Activated CD4-positive, alpha-beta T cell treated with anti-CD3 and anti-CD28 coated beads, Interleukin-2, Interleukin-4, amounts not matched to agents 100 ng/mL and 50 ng/mL, durations not matched to agents 16 hours and 8 hours (primary cell): ENCODE measurements at places on chromosomes 1 and 21.

- DNase-seq, result no peak
These were observed 7.6 kb upstream of the CLCA2 start for GRCh38 chr1:86416343-86416742.

DNA sequence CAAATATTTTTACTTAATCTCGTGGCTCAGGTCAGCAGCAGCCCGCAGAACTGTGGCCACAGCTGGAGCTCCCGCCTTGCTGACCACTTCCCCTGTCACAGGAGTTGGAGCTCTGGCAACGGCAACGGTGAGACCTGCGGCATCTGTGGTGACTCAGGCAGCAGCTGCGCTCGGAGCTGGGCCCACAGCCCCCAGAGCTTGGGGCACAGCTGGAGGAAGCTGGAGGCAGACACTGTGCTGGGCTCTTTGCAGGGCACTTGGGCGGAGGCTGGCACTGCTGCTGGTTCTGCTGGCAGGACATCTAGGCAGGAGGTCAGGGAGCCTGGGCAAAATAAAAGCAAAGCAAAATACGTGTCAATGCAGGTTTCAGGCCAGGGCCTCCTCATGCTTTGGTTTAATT, at the start of gene LCE3A:
Gene LCE3A, minus strand, starts transcription at position 301 of the 400 bp plus-strand sequence. Its CDS starts 0 bp downstream, at position 301.
- peak; percentile 17 for DNase-seq

DNA sequence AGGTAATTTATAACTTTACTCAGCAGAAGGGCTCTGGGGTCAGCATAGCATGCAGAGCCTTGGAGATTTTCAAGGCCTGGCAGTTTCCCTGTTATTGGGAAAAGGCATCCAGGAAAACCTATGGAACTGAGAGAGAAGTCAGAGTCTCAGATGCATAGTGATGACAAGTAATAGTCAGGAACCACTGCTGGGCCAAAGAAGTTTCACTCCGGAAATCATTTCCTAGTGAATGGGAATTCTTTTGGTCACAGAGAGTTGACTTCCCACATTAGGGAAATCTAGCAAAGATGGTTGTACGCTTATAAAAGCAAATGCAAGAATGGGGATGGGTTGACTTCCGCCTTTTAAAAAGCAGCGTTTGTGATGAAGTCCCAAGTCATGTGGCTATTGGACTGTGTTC, 28.4 kb upstream of the RUNX1 start:
- DNase-seq, result no peak

- peak; percentile 85 for DNase-seq
These were observed 1.4 kb upstream of the SSBP3 start for GRCh38 chr1:54407404-54408146.

DNA sequence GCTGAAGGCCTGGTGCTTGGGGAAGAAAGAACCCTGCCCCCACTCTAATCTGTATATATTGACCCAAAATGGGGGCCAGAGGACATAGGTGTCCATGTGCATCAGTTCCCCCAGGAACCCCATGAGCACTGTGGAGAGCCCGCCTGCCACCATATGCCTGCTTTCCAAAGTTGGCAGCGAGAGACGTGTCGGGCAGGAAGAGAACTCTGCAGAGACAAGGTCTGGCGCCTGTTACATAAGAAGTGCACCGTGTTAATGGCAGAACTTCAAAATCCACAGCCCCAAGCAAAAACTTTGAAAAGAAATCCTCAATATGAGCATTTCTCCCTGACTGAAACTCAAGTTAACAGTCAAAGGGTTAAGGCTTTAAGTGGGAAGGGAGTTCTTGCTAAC, 8.0 kb downstream of the CTNNBIP1 start:
- no peak for DNase-seq

DNA sequence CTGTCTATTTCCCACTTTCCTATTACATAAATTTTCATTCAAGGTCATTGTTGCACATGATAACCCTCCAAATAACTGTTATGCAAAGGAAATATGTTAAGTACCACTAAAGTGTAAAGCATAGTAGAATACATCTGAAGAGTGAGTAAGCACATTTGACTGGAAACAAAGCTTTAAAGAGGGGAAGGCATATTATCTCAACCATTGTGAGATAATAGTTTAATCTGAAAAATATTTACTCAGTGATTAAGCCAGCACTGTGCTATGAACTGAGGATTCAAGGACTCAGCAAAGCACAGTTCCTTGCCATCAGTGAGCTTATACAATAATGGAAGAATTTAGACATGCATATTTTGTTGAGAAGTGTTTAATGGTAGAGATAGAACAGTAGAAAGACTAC, 127.4 kb downstream of the HMCN1 start:
- no peak for DNase-seq

DNA sequence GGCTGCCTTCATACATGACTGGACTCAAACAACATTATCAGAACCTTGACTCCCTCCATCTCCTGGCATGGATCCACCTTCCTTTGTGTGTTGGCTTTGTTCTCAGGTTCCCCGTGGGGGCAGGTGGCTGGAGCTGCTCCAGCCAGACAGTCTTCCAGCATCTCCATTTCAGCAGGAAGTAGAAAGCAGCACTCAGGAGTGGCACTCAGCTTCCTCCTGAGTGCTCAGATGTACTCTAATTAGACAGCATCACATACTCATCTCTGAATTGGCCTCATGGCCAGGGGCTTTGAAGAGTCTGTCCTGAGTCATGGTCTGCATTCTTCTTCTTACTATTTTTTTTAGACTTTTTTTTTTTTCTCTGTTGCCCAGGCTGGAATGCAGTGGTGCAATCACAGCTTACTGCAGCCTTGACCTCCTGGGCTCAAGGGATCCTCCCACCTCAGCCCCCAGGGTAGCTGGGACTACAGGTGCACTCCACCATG, 27.9 kb downstream of the OVAAL start:
- peak; percentile 28 for DNase-seq

DNA sequence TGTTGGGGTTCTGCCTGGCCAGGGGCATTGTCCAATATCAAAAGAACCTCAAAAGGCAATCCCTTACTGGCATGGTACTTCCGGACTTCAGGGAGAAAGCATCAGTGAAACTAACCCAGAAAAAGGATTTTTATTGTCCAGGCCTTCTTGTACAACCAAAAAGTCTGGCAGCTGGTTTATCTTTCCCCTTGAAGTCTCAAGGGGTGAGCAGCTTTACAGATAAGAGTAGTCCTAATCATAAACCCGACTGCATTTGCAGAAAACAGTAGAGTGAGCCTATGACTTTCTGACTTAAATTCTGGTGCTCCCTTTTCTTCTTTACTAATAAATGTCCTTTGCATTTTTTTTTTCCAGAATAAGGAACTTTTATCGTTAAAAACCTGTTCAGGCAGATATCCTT, 104.0 kb upstream of the CHRM3 start:
- DNase-seq, result no peak

DNA sequence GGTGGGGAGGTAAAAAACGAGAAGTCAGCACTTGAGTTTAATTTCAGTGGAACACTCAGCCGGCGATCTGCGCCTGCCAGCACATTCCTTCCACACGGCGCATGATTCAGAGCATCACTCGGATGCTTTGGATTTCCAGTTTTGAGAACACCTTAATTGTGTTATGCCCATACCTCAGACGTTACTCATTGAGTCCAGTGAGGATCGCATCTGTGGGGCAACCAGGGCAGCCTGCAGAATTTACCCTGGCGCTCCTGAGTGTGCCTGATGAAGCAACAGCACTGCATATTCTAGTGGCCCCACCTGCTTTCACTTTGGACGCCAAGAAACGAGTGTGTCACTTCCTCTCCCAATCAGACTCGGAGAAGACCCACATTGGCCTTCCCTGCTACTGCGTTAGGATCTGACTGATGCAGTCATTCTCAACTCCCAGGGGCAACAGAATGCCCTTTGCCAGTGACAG, 19.9 kb downstream of the FAM89A start:
- DNase-seq, result peak; percentile 7

DNA sequence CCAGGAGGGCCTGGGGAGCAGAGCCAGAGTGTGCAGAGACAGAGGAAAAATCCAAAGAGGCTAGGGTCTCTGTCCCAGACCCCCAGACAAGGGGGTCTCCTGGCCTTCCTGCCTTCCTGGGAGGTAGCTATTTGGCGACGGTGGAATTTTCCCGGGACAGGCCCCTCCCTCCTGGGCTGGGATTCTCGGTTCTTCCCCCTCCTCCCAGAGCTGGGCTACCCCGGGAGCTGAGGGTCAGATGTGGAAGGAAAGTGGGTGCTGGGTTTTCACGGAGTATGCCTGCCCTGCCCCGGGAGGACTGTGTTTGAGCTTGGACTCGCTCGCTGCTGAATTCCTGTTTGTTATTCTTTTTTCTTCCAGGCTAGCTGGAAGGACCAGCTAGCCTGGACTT, 759 bp downstream of the AMPD2 start:
- DNase-seq, result no peak

GRCh38 chr1:44822131-44822701, 13.9 kb downstream of the BTBD19 start:
- no peak for DNase-seq

DNA sequence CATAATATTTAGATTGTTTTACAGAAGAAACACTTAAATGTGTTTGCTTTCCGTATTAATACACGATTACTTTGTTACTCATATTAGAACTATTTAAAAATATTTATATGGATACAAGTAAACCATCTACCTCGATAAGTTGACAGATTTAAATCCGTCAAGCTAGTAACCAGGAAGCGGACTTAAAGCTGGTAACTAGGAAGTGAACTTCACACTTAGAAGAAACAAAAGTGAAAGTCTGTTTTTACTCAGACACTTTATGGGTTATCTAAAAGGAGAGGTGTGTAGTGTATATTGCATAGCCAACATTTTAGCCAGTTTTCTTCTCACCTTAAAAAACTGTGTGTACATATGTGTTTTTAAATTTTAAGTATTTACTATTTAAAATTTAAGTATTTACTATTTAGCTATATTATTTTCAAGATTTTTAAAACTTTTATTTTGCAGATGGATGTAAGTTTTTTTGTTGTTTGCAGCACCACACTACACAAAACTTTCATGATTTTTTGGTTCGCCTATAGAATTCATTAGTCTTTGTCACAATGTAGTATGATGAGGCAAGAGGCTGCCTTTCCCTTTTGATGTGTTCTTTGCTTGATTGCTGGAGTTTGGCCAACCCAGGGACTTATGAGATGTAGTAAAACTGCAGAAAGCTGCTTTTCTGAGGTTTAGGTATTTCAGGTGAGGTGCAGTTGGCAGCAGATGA, 2.7 kb downstream of the USP25 start:
- DNase-seq, result peak; percentile 76

GRCh38 chr1:33319949-33320618, 814 bp downstream of the A3GALT2 start:
- no peak for DNase-seq

DNA sequence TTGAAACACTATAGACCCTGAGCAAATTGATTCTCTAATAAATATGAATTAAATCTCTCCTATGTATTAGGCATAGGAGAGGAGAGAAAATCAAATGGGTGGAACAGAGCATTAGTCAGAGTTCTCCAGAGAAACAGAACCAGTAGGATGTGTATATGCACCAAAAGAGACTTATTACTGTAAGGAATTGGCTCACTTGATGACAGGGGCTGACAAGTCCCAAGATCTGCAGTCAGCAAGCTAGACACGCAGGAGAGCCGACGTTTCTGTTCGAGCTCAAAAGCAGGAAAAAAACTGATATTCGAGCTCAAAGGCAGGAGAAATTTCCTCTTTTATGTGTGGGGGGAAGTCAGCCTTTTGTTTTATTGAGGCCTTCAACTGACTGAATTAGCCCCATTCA, 259.2 kb upstream of the KAZN start:
- no peak for DNase-seq

DNA sequence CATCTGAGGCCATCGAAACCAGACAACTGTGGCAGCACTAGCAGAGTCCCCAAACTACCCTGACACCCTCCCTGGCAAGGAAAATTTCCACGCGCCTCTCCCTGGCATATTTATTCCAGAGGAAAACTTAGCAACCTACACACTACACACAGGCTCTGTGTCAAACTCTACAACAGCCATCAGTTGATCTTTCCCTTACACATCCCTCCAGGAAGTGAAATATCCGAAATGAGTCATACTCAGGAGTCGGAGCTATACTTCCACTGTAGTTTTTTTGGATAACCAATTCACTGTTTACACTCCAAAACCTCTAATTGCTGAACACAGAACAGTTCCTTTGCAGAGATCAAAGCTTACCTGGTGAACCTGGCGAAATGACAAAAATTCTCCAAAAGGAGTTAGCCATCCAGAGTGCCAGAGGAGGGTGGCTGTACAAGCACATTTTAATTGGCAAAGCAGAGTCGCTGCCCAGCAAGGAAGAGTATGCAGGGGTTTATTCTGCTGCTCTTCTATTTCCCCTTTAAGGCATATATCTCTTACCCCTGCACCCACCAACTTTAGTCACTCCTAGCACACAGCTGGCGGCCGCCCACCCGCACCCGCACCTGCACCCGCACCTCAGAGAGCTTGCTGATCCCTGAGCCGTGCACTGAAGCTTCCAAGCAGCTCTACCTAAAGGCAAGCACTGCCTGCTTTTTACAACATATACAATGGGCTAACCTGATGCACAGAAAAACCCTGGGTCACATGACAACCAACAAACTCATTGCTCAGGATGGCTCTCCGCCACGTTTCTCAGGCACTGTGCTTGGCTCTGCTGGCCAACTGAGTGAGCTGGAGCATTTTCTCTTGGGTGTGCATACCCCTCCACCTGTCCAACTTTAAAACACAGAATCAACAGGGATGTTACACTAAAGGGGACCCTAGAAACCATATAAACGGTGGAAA, 54.9 kb downstream of the CAPZB start:
- no peak for DNase-seq

- peak; percentile 66 for DNase-seq
These were observed 147.0 kb downstream of the GABPA start for GRCh38 chr21:25881524-25882376.

GRCh38 chr1:245248231-245248731, 93.5 kb downstream of the KIF26B start:
- DNase-seq, result no peak

GRCh38 chr1:8915446-8915845, 30.2 kb upstream of the CA6 start:
- no peak for DNase-seq

- DNase-seq, result no peak
These were observed 18.9 kb upstream of the RGS7 start for GRCh38 chr1:241375886-241376285.

GRCh38 chr1:89574621-89575020, 50.0 kb downstream of the LRRC8B start:
- DNase-seq, result no peak

GRCh38 chr1:41546833-41547135, 62.3 kb upstream of the EDN2 start:
- DNase-seq, result no peak

DNA sequence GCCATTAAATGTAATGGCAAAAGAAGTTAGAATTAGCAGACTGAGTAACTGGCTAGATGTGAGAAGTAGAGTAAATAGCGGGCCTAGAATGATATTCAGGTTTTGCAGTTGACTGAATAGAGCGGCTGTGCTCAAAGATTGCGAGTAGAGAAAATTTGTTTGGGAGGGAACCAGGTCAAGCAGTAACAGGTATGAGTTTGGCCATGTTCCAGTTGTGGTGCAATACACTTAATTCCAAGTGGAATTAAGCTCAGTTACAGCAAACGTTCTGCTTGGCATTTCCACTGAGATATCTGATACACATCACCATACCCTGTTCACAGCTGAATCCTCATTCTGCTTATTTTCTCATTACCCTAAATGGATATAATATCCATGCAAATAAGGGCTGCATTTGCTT, 1382.9 kb downstream of the MRPL39 start:
- DNase-seq, result no peak

- no peak for DNase-seq
These were observed 40.6 kb downstream of the LHX4 start for GRCh38 chr1:180270530-180271271.

- no peak for DNase-seq
These were observed 61.8 kb downstream of the S1PR1 start for GRCh38 chr1:101298663-101299062.
